Mesenteric fat pad (tissue), 1 donor: ENCODE measurements at places on chromosomes 4 and X.

DNA sequence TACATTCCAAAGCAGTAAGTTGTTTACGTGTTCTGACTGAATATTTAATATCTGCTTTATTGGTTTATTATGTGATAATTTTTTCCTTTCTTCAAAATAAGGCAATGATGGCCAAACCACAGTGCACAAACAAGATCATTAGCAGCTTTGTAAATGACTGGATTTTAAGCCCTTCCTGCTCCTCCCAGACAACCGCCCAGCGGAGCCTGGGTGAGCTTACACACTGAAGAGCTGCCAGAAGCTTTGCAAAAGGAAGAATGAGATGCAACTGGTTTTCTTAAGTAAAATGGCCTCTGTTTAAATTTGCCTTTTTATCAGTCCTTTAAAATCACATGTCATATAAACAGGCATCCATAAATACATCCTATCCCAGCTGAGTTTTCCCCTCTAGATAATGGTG lies 52.2 kb downstream of the SPARCL1 start:
- no peak for DNase-seq

DNA sequence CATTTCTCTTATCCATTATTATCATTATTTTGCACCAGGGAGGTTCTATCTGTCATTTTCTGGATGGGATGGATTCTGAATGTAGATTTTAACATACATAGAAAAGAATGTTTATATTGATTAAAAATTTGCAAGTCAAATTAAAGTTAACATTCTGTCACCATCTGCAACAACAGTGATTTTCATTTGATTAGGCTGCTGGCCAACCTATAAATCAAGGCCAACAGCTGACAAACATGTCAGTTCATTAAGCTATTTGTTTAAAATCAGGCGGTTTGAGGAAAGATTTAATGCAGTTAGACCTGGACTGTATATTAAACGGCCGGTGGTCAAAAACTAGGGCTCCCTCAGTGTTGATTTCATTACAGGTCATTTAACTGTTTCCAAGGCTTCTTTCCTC lies 109.5 kb upstream of the CBR4 start:
- no peak for DNase-seq

GRCh38 chr4:151315212-151315886 lies 10.1 kb downstream of the SH3D19 start:
- no peak for DNase-seq

GRCh38 chrX:2723286-2723879 lies 28.5 kb upstream of the XG start:
- DNase-seq = no peak

DNA sequence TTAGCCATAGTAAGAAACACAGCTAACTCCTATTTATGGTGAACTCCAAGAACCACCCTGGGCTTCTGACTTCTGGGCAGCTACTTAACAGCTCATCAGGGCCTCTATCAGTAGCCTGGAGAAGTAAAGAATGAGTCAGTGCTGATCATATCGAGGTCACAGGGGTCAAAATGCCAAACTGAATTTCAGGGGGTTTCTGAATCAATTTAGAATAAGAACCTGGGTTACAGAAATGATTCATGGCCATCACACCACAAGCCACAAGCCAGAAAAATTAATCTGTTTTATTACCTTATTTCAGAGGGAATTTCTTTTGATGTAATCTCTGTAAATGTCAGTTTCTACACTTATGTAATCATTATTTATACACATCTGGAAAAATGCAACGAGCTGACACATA lies 64.4 kb downstream of the CHST7 start:
- DNase-seq = no peak

GRCh38 chr4:16439768-16440167 lies 213.5 kb upstream of the TAPT1 start:
- DNase-seq = no peak
